Activated naive CD8-positive, alpha-beta T cell treated with anti-CD3 and anti-CD28 coated beads for 36 hours (primary cell): ENCODE measurements at places on chromosomes 5 and 9. TPM values are rescaled to one million over a fixed set of nuclear protein-coding genes. Genes with fewer than 3 reads are reported as not detected.

DNA sequence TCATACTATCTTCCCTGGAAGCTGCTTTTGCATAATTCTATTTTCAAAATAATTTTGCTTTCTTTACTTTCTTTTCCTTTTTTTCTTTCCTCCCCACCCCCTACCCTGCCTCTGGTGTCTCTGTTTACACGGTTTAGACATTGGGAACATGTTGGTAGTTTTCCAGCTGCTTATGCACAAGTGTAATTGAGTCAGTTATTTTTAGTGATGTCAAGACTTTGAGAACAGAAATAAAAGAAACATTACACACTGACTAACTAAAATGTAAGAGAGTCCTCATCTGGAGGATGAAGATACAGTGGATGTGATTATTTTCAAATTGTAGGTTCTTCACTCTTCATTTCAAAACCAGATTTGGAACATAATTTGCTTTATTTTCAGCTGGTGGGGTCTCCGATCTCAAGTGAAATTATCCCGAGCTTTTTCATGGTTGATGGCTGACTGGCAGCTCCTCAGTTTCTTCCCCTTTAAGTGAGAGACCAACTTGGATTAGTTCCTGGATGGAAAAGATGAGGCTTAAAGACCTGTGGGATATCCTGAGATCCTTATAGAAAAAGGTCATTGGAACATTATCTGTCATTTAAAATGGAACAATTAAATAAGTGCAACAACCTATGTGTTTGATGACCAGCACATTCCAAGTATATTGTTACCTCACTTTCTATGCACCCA, 154.4 kb upstream of the ZNF462 start:
- no peak overlapping the region for H3K27ac ChIP-seq
- no peak for DNase-seq
- no peaks in the 10 kb centered on the region for H3K4me1 ChIP-seq
- no peaks in the 10 kb centered on the region for H3K27me3 ChIP-seq

DNA sequence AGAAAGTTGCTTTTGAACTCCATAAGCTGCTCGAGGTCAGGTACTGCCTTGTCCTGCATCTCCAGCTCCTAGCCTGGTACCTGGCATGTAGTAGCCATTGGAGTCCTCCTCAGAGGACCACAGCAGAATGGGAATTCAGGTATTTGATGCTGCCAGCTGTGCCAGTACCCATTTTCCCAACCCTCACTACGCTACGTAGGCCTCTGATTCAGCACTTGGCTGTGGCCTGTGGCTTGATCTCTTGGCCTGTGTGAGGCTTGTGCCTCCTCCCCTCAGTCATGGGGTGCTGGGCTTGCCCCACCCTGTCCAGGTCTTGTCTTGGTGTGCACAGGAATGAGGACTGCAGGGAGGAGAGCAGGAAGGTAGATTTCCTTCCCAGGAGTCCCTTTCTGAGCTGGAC, 11.8 kb downstream of the OTULIN start:
- peaks cover 61% of the 10 kb centered on the region for H3K36me3 ChIP-seq
- H3K27me3 ChIP-seq = no peaks in the 10 kb centered on the region
- H3K4me1 ChIP-seq = peaks cover 68% of the 10 kb centered on the region
- peak overlapping the region; percentile 56 for H3K4me3 ChIP-seq
- peak overlapping the region; percentile 91 for H3K27ac ChIP-seq

DNA sequence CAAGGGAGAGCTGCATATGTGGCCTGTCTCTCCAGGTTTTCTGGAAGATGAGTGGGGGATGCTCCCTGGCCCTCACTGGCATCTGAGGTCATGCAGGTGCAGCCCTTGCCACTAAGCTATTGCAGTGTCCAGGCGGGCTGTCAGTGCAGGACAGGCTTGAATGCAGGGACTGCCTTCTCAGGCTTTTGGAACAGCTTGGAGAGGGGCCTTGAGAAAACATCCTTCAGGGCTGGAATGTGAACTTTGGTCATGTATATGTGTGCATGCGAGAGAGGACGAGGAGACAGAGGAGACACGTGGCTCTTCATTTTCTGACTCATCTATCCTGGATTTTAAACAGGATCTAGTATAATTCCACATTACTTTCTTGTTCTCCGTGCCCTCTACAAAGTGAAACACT, 90.3 kb downstream of the MACROH2A1 start:
- H3K4me3 ChIP-seq = no peak overlapping the region
- DNase-seq = no peak
- no peak overlapping the region for H3K27ac ChIP-seq
- peaks cover 22% of the 10 kb centered on the region for H3K4me1 ChIP-seq

- H3K4me3 ChIP-seq = peak overlapping the region; percentile 61
- no peaks in the 10 kb centered on the region for H3K27me3 ChIP-seq
- no peak for DNase-seq
- peaks cover 9% of the 10 kb centered on the region for H3K36me3 ChIP-seq
- H3K27ac ChIP-seq = peak overlapping the region; percentile 34
Observed at GRCh38 chr9:137460363-137461315, 1.5 kb upstream of the NSMF start.

GRCh38 chr9:2359891-2360471, 261.6 kb upstream of the VLDLR start:
- H3K4me3 ChIP-seq = no peak overlapping the region
- no peak overlapping the region for H3K27ac ChIP-seq
- no peaks in the 10 kb centered on the region for H3K4me1 ChIP-seq

DNA sequence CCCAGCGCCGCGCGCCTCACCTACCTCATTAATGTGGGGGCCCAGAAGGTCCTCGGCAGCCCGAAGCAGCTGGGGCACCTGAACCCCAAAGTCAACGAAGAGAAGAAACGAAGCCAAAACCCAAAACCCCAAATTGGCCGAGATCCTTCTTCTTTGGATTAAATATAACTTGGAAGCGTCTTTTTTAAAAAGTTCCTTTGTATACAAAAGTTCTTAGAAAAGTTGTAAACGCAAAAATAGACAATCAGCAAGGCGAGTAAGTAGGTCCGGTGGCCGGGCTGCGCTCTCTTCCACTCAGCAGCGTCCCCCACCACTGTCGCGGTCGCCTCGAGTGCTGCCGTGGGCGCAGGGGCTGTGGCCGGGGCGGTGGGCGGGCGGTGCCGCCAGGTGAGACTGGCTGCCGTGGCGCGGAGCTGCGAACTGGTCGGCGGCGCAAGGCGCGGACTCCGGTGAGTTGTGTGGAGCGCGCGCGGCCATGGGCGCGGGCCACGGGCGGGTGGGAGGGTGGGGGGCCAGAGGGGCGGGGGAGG, 360 bp downstream of the KLF4 start:
- H3K27ac ChIP-seq = no peak overlapping the region
- H3K4me3 ChIP-seq = peak overlapping the region; percentile 58
- H3K36me3 ChIP-seq = no peaks in the 10 kb centered on the region
- peaks cover 12% of the 10 kb centered on the region for H3K4me1 ChIP-seq
- no peak for DNase-seq

DNA sequence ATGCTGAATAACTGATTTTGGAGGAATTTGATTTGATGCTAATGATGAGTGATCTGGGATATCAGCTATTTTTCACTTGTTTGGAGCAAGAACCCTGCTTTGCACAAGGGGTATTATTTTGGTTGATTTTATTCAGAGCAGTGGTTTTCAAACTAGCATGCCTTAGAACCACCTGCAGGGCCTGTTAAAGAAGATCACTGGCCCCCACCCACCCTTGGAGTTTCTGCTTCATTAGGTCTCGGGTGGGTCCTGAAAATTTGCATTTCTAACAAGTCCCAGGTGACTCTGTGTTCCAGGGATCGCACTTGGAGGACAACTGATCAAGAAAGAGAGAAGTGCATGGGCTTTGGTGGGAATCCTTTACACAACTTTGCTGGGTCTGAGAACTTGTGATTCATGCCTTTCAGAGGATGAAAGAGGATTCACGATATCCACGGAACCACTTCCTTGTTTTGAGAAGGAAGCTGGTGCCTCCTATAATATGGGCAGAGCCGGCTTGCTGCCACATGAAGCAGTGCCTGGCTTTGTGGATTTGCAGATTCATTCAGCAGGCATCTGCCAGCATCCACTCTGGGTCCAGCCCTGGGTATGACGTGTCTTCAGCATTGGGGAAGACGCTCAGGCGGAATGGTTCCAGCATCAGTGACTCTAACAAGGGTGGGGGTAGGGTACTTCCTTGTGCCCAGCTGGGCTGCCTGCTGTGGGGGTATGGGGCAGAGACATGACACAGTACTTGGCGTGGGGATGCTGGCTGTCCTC, 106.6 kb upstream of the PITX1 start:
- DNase-seq = no peak
- no peaks in the 10 kb centered on the region for H3K36me3 ChIP-seq
- no peak overlapping the region for H3K4me3 ChIP-seq
- no peaks in the 10 kb centered on the region for H3K4me1 ChIP-seq
- H3K27me3 ChIP-seq = peaks cover 6% of the 10 kb centered on the region
- H3K27ac ChIP-seq = no peak overlapping the region

GRCh38 chr5:9818340-9818845, 188.2 kb upstream of the TAS2R1 start:
- H3K27ac ChIP-seq = no peak overlapping the region
- no peak for DNase-seq

GRCh38 chr5:27318701-27319100, 280.3 kb upstream of the CDH9 start:
- no peaks in the 10 kb centered on the region for H3K36me3 ChIP-seq
- no peaks in the 10 kb centered on the region for H3K4me1 ChIP-seq
- H3K27ac ChIP-seq = no peak overlapping the region
- no peak overlapping the region for H3K4me3 ChIP-seq
- no peak for DNase-seq

GRCh38 chr5:55480781-55481180, 54.0 kb downstream of the PLPP1 start:
- H3K27me3 ChIP-seq = no peaks in the 10 kb centered on the region
- H3K4me1 ChIP-seq = peaks cover 15% of the 10 kb centered on the region
- DNase-seq = no peak

DNA sequence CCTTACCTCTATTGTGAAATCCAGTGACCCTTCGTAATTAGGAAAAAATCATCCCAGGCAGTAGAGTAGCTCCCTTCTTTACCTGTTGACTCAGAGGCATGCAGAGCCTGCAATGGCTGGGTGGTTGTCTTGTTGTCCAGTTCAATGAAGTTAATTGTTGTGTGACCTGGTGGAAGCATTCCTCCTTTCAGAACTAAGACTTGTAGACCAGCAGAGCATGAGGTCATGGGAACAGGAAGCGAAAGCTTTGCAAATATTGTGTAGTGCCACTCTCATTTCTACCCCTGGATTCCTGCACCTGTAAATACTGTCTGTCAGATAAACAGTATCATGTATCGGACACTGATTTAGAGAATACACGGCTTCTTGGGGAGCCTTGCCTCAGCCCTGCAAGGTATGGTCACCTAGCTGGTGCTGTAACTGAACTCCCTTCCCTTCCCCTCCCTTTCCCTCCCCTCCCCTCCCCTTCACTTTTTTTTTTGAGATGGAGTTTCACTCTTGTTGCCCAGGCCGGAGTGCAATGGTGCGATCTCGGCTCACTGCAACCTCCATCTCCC, 5.7 kb upstream of the PRXL2C start:
- peaks cover 8% of the 10 kb centered on the region for H3K27me3 ChIP-seq
- H3K4me1 ChIP-seq = peaks cover 3% of the 10 kb centered on the region
- H3K36me3 ChIP-seq = no peaks in the 10 kb centered on the region
- H3K4me3 ChIP-seq = no peak overlapping the region

GRCh38 chr9:134150557-134151214, 13.7 kb downstream of the RNU6ATAC start:
- no peak overlapping the region for H3K27ac ChIP-seq
- no peak overlapping the region for H3K4me3 ChIP-seq
- no peaks in the 10 kb centered on the region for H3K27me3 ChIP-seq
- DNase-seq = no peak
- no peaks in the 10 kb centered on the region for H3K4me1 ChIP-seq
- peaks cover 27% of the 10 kb centered on the region for H3K36me3 ChIP-seq

DNA sequence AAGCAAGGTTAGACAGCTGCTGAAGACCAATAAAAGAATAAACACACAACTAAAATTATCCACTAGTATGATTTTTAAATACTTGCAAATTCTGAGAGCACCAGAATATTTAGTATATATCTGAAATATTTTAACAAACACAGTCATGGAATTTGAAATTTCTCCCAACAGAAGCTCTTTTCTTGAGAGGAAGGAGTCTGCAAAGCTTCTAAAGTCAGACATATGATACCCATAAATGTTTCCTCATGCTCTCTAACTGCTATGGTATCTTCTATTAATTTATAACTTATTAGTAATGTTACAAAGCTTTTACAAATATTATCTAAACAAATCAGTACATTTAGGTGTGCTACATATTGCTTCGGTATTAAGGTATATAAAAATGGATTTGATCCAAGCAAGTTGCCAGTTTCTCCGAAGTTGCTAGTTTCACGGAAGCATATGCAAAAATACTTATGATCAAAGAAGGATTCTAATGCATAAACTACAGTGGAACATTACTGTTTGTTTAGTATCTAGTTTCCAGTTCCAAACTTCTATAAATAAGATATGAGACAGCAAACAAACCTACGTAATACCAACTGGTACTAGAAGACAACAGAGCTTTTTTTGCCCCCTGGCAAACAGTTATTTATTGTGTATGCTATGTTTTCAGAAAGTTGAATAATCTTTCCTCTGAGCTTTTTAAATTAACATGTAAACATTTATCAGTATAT, 22.0 kb downstream of the FNIP1 start:
- no peak for DNase-seq
- H3K36me3 ChIP-seq = peaks cover 5% of the 10 kb centered on the region
- no peak overlapping the region for H3K4me3 ChIP-seq
- peaks cover 14% of the 10 kb centered on the region for H3K4me1 ChIP-seq
- no peaks in the 10 kb centered on the region for H3K27me3 ChIP-seq
- H3K27ac ChIP-seq = no peak overlapping the region

DNA sequence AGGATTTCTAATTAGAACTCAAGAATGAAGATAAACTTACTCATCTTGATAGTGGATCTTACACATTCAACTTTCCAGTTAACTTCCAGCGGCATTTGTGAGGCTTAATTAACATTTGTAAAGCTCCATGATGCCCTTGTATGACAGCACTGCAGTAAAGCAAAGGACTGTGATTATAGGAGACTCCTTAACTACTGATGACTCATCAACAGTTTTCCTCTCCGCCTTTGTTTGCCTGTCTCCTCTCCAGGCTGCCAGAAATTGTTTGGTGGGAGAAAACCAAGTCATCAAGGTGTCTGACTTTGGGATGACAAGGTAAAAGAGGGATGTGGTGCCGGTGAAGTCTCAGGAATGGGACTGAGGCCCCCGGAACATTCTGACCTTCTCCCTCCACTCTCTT, 20.4 kb upstream of the CYFIP2 start:
- H3K4me3 ChIP-seq = no peak overlapping the region
- H3K27ac ChIP-seq = peak overlapping the region; percentile 89
- H3K36me3 ChIP-seq = peaks cover 94% of the 10 kb centered on the region

- H3K27ac ChIP-seq = no peak overlapping the region
- no peaks in the 10 kb centered on the region for H3K27me3 ChIP-seq
- DNase-seq = no peak
- H3K36me3 ChIP-seq = no peaks in the 10 kb centered on the region
Observed at GRCh38 chr5:135218790-135219568, 180.1 kb downstream of the MACROH2A1 start.

GRCh38 chr9:75612205-75612604, 278.3 kb upstream of the PCSK5 start:
- no peak overlapping the region for H3K27ac ChIP-seq
- H3K27me3 ChIP-seq = peaks cover 43% of the 10 kb centered on the region
- H3K4me3 ChIP-seq = no peak overlapping the region
- DNase-seq = no peak
- no peaks in the 10 kb centered on the region for H3K4me1 ChIP-seq

The IRGM gene
- total RNA-seq = 2.5 TPM

The CCNO gene
- not detected for total RNA-seq

The NTRK2 gene
- total RNA-seq = not detected

The OCLN gene
- 0.43 TPM for total RNA-seq
